Glutamatergic neuron (in vitro differentiated cells): ENCODE measurements at places on chromosomes 5 and 9. TPM values are rescaled to one million over a fixed set of nuclear protein-coding genes. Genes with fewer than 3 reads are reported as not detected.
A peak's percentile ranks its signal among the peaks of the same experiment; 100 is the strongest.

DNA sequence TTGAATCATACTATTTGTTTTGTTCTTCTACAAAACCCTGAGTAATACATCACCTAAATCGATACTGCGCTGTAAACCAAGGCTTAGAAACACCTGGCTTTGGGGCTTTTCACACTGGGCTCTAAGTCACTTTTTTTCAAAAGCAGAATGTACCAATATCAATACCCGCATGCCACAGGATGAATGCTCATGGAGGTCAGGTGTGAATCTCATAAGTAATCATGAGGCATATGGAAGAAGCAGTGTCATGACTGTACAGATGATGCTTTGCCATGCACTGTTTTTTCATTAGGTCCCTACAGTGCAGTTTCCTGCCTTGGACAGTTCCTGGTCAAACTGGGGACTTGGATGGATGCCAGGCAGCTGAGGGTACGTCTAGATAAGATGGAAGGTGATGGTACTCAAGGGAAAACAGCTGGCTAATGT lies 49.0 kb upstream of the ATG10 start:
- H3K27ac ChIP-seq: no peak overlapping the region
- peaks cover 4% of the 10 kb centered on the region for H3K27me3 ChIP-seq
- H3K36me3 ChIP-seq: peaks cover 11% of the 10 kb centered on the region
- H3K4me3 ChIP-seq: no peak overlapping the region

- peaks cover 1% of the 10 kb centered on the region for H3K27me3 ChIP-seq
- no peak overlapping the region for H3K27ac ChIP-seq
- no peak overlapping the region for H3K4me3 ChIP-seq
- H3K36me3 ChIP-seq: no peaks in the 10 kb centered on the region
- no peak for DNase-seq
- no peaks in the 10 kb centered on the region for H3K4me1 ChIP-seq
Measured at GRCh38 chr9:79004032-79004431, 567.7 kb upstream of the TLE4 start.

- H3K27ac ChIP-seq: peak overlapping the region; percentile 24
- H3K27me3 ChIP-seq: peaks cover 2% of the 10 kb centered on the region
- H3K36me3 ChIP-seq: peaks cover 4% of the 10 kb centered on the region
- H3K4me1 ChIP-seq: peaks cover 17% of the 10 kb centered on the region
Measured at GRCh38 chr5:134275822-134276221, 49.9 kb upstream of the PPP2CA start.

Gene PTTG1
- 25.3 TPM for total RNA-seq

Gene AGXT2
- total RNA-seq: not detected
